ENCODE measurements at places on chromosomes 5 and 9. TPM values are rescaled to one million over a fixed set of nuclear protein-coding genes. Genes with fewer than 3 reads are reported as not detected.

DNA sequence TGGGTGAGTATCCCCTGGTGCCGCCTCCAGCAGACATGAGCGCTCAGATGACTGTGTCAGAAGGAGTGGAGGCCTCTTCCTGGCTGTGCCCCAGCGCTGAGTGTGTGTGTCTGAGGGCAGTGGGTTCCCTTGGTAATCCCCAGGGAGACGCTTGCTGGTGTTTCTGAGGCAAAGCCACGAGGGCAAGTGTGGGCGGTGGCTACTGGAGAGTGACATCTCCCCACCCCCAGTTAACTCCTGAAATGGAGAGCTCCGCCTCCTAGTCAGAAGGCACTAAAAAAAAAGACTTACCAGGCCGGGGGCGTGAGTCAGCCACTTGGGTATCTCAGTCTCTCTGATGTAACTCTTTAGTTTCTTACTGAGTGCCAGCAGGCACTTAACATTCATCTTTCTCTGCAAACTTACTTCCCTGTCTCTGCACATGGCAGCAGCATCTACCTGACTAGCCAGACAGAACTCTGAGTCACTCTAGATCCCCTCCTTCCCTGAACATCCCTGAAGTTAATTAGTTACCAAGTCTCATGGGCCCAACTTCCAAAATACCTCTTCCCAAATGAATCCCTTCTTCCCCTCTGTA lies 19.3 kb downstream of the ORM2 start:
- DNase-seq, result no peak

The HACD4 gene
- polyA plus RNA-seq, result 2.8 TPM

- no peak for DNase-seq
These were observed 56.2 kb downstream of the DUSP1 start for GRCh38 chr5:172714491-172715420.

DNA sequence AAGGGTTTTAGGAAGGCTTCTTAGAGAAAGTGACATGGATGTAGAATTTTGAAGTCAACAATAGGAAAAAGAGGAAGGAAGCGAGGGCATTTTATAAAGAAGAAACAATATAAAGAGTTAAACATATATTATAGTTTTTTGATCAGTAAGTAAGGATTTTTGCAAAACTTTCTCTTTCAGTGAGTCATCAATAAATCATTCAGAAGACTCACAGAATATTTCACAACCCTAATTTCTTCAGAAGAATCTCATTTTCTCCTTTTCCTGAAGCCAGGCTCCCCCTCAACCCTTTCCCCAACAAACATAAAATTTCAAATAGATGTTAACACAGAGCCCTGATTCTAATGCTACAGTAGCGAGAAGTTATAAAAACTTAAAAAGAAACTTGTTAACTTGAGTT lies 4.3 kb upstream of the COX7C start:
- DNase-seq, result no peak

DNA sequence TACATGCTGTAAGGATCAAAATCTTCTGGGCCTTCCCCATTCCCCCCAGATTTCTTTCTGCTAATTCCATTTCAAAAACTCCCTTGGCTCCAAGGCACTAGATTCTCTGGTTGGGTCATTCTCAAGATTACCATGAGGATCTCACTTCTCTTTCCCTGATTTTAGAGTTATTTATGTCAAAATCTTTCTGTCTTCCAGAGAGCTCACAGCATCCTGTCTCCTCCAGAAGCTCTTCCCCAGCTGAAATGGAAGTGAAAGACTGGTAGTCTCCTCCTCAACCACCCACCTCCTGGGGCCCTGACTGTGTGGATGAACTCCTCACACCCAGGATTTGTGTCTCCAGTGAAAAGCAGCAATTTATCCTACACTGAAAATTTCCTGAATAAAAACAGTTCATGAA lies 11.9 kb upstream of the ZNF366 start:
- no peak for DNase-seq

GRCh38 chr5:151186538-151186937 lies 29.0 kb upstream of the ANXA6 start:
- no peak for DNase-seq

The CDH9 gene
- polyA plus RNA-seq, result 12.7 TPM

DNA sequence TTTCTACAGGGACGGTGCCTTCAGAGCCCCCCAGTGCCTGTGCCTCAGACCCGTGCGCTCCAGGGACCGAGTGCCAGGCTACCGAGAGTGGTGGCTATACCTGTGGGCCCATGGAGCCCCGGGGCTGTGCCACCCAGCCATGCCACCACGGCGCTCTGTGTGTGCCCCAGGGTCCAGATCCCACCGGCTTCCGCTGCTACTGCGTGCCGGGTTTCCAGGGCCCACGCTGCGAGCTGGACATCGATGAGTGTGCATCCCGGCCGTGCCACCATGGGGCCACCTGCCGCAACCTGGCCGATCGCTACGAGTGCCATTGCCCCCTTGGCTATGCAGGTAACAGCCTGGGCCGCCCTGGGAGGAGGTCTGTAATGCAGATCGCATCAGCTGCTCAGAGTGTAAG lies 6.9 kb downstream of the CRB2 start:
- DNase-seq, result no peak

DNA sequence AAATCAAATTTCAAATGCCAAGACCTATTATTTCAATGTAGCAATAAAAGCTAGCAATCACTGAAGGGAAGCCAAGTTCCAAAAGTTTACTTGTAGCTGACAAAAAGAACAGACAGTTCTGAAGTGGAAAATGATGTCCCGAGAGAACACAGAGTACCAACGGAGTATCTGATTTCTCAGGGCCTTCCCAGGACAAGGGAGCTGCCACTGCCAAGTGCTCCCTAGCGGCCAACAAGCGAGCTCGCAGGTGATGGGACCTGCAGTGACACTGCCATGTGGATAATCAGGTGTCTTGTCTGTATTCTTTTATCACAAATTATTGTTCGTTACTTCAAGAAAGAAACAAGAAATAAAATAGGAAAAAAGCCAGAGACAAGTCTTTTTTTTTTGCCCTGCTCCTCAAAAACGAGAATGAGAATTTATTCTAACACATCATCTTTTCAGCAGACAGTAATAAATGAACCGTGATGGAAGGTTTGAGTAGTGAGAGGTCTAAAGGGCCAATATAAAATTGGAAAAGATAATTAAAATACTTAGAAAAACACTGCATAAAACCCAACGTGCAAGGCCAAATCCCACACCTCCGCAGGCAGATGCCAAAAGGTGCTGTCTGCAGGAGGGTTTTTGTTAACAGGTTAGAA lies 159.4 kb downstream of the MYO10 start:
- no peak for DNase-seq

The KIF3A gene
- polyA plus RNA-seq, result 22.2 TPM

DNA sequence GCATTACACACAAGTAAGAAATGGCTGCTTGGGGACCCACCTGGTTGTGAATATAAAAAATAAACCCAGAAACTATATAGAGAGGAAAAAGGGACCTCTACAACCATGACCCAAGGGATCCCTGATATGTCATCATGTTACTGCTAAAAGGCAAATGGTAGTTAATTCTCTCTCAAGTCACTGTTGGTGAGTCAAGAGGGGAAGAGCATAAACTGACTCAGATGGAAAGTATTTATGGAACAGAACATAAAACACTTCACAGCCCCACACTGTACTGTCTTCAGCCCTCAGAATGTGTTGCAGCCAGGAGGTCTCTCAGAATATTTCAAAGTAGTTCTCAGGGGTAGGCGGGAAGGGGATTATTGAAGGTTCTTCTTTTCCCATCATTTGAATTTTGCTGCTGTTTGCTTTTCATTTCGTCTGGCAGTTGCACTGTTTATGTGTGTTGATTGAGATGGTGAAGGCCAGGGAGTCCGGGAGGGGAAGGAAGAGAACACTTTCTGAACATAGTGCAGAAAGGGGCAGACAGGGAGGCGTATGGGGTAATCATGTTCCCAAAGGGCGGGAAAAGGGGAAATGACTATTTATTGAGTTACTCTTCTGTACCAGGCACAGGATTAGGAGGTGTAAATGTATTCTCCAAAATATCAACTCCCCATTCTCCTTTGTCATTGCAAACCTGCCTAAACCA lies 85.5 kb downstream of the TEK start:
- no peak for DNase-seq

The IFNA4 gene
- polyA plus RNA-seq, result not detected

The KIF20A gene
- polyA plus RNA-seq, result 47.0 TPM

The TAS2R1 gene
- not detected for polyA plus RNA-seq

Measured in right renal cortex interstitium (tissue), 3 donors.